Thoracic aorta (tissue), 2 donors: ENCODE measurements at places on chromosomes 5 and 9. TPM values are rescaled to one million over a fixed set of nuclear protein-coding genes. Genes with fewer than 3 reads are reported as not detected.

The EGFLAM gene
- total RNA-seq: 23.4 TPM

DNA sequence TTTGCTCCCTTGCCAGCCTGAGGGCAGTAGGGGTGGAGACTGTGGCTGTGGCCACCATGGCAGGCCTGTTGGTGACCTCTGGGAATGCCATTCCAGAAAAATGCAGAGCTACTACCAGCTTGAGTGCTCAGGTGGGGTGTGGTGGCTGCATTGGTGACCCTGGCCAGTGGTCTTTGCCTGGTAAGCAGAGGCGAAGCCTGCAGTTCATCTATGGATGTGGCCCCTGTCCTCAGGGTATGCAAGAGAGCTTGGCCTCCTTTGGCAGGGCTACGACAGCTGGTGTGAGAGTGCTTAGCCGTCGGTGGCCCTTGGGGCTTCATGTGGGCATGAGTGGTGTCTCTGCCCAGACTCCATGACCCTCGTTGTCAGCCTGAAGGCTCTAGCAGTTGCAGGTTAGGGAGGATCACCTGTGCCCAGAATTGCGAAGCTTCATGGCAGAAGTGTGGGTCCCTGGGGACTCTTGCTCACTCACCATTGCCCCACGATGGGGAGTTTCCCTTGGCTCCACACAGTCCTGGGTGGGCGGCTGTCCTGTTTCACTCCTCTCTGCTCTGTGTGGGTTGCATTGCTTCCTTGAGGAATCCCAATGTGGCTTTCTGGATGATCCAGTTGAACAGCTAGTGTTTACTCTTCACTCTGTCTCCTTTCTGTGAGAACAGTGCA, 117.9 kb upstream of the CDH12 start:
- DNase-seq: no peak

DNA sequence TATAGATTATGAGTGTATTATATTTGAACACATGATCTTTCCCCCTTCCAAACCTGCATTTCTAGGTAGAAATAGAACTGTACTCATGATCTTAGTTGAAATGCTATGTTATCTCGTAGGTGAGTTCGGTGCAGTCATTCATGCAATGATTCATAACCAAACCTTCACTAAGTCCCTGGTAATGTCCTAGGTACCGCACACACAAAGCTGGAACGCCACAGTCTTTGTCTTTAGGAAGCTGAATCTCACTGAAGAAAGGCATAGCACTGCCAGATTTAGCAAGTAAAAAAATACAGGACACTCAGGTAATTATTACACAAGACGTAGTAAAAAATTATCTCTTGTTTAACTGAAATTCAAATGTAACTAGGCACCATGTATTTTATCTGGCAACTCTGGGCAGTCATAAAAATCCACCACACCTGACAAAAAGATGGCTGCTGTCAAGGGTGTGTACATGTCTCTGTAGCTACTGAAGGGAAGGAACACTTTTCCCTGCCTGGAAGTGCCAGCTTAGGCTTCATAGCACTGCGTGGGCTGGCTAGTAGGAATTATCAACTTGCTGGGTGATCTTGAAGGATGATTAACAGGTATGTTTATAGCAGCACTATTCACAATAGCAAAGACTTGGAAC, 28.0 kb upstream of the TXN start:
- DNase-seq: no peak

DNA sequence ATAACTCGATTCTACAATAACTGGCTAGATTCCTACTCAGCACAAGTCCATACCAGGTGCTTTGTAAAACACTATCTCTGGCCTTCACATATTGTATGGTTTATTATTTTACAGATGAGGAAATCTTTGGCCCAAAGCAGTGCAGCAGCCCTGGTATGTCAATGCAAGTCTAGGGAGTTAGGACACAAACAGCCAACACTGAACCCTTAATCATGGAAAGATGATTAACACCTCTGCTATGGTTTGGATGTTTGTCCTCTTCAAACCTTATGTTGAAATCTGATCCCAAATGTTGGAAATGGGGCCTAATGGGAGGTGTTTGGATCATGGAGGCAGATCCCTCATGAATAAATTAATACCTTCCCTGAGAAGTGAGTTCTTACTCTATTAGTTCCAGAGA, 76.6 kb downstream of the MAPKAP1 start:
- no peak for DNase-seq

GRCh38 chr5:129962506-129962905, 58.2 kb downstream of the CHSY3 start:
- no peak for DNase-seq

- DNase-seq: peak; percentile 44
Measured at GRCh38 chr9:91197232-91198181, 164.2 kb downstream of the AUH start.

DNA sequence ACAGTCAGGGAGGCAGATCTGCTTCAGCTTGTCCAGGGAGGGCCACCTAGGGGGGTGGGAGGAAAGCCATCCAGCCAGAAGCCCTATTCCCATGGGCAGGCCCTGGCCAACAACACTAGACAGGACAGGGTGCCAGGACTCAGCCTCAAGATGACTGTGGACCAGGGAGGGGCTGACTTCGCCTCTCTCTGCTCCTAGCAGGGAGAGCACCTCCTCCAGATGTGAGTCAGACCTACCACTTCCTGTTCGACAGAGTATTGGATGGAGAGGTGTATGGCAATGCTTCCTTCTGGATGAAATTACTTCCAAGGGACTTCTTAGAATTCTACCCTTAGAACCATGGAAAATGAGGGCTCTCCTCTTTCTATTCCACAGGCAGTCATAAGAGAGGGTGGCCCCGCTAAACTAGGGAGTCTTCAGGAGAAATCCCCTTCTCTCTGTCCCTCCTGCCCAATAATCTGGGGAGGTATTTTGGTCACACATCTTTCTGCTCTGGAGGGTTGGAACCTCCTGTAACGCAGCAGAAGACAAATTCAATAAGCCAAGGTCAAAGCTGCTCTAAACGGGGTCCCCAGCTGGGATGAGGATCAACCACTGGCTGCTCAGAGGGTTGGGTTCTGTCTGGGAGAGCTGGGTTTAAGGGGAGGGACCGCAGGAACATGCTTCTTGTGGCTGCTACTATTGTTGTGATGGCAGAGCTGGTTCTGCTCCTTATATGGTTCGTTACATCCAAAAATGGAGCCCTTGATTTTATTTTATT, 23.2 kb upstream of the RCL1 start:
- DNase-seq: no peak

- DNase-seq: no peak
Measured at GRCh38 chr5:151196556-151197290, 27.2 kb downstream of the CCDC69 start.

- DNase-seq: no peak
Measured at GRCh38 chr9:128484686-128485413, 19.7 kb upstream of the GLE1 start.

DNA sequence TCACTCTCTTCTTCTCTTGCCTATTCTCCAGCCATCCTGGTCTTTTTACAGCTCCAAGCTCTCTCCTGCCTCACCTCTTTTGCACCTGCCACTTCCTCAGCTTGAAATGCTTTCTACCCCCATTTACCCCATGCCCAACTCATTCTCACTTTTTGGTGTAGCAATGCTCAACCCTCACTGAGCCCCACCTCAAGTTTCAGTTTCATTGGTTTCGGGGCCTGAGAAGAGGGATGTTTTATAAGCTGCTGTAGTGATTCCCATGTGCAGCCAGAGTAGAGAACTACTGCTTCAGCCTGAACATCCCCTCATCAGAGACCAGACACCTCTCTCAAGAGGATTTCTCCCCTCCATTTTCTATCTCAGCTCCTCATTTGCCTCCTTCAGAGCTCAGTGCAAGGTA, 45.2 kb upstream of the FYB1 start:
- no peak for DNase-seq

- DNase-seq: no peak
Measured at GRCh38 chr5:27158775-27159174, 120.4 kb upstream of the CDH9 start.

DNA sequence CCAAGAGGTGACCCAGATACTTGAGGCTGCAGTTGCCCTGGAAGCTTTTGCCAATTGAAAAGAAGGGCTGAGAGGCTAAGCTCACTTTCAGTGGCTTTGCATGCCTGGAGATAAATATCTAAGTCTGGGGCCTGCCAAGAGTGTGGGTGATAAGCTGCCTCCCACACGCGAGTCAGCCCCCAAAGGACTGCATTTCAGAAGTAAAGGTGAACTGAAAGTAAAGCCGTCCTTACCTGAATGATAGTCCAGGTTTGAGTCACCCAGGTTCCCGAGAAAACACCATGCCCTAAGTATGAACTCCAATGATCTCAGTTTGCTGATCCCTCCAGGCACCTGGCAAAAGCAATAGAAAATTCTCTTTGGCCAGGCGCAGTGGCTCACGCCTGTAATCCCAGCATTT, 22.5 kb upstream of the N4BP3 start:
- DNase-seq: no peak

DNA sequence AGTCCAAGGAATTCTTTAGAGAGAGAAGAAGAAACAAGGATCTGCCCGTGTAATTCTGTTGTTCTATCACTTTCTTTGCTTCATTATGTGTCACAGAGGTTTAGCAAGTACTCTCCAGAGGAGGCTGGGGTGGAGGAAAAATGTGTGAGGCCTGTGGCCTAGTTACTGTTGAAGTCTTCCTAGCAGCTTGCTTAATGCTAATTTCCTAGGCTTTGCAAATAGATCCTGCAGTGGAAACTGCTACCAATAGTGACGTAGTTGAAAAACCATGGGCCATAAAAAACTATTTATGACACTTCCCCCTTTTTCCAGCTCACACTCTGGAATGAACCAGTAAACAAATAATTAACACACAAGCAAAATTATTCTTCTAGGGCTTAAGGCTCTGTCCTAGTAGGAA, 27.0 kb upstream of the C9orf72 start:
- DNase-seq: no peak
